ENCODE measurements at places on chromosomes 1 and 21. TPM values are rescaled to one million over a fixed set of nuclear protein-coding genes. Genes with fewer than 3 reads are reported as not detected.

DNA sequence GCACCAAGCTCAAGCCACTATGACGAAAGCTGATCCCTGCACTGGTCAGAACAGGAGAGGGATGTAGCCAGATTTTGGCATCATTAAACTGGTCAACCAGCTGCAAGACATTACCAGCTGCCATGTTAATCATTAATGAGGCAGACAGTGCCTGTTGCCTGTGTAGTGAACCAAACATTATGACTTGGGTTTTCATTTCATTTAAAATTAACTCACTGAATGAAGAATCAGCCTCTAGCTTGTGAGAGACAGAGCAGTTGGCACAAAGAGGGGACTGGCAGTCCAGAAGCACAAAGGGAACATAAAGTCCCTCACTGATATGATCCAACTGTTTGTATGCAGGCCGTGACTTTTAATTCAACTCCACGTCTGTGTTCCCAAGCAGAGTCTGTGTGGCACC is 318.9 kb downstream of the SEC16B start:
- DNase-seq: no peak

DNA sequence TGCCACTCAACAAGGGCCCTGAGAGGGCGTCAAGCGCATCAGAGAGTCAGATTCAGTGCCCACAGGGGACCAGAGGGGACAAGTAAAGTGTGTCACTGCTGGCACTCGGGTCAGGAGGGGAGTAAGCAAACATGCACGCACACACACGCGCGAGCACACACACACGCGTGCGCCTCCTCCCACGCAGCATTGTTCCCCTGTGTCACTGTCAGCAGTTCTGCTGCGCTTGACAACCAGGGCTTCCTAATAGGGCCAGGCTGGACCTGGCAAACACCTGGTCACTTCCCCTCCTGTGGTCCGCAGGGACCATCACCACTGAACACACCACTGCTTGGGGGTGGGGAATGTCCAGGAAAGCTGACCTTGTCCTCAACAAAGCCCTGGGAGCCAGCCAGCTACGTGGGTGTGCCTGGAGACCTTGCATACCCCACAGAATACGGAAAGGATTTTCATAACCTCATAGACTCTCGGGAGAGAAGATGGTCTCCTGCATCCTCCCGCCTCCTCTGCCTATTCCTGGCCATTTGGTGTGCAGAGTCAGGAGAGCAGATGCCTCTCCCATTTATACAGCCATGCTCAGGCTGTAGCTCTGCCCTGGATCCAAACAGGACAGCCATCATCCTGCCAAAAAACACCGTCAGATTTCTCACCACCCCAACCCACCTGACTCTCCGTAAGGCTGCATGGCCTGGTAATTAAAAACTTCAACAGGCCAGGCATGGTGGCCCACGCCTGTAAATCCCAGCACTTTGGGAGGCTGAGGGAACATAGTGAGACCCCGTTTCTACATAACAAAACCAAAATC is 73.2 kb downstream of the SSBP3 start:
- DNase-seq: no peak

PLA2G4A gene
- 29.8 TPM for total RNA-seq

DNA sequence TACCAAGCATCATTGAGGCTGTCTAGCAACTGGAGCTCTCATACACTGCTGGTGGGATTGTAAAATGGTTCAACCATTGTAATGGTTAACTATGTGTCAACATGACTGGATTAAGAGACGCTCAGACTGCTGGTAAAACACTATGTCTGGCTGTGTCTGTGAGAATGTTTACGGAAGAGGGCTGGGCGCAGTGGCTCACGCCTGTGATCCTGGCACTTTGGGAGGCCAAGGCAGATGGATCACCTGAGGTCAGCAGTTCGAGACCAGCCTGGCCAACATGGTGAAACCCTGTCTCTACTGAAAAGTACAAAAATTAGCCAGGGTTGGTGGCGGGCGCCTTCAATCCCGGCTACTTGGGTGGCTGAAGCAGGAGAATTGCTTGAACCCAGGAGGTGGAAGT is 4.8 kb upstream of the FCRLA start:
- peak; percentile 60 for DNase-seq

CCDC30 gene
- 5.1 TPM for total RNA-seq

DNA sequence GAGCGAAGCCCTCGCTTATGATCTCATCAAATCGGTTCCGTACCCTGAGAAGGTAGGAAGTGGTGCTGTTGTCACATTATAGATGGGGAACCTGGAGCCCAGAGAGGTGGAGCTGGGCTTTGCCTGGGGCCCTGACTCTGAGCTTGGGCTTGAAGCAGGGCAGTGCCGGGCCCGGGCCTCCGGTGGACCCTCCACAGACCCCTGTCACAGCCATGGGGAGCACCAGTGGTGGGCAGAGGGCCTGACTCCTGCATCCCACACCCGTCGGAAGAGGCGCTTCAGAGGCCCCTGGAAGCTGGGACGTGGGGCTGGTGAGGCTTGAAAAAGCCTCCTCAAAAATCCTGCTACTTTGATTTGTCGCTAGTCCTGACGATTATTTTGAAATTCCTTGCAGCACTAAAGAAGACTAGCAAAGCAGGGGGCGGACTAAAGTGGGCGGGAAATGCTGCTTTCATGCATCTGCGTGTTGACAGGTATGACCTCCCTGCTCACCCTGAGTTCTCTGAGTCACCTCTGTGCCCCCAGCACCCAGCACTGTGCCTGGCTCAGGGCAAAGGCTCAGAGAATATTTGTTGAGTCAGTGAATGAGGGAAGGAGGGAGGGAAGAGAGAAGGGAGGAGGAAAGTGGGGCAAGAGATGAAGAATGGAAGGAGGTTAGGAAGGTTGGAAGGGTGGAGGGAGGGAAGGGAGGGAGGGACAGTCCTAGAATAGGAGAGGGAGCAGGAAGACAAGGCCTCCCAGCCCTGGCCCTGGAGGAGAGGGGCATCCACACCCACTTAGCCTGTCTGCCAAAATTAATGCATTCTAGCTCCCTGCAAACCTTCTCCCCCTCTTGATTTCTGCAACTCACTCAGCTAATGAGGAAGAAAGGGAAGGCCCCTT is 262.8 kb upstream of the VAMP3 start:
- DNase-seq: no peak

DNA sequence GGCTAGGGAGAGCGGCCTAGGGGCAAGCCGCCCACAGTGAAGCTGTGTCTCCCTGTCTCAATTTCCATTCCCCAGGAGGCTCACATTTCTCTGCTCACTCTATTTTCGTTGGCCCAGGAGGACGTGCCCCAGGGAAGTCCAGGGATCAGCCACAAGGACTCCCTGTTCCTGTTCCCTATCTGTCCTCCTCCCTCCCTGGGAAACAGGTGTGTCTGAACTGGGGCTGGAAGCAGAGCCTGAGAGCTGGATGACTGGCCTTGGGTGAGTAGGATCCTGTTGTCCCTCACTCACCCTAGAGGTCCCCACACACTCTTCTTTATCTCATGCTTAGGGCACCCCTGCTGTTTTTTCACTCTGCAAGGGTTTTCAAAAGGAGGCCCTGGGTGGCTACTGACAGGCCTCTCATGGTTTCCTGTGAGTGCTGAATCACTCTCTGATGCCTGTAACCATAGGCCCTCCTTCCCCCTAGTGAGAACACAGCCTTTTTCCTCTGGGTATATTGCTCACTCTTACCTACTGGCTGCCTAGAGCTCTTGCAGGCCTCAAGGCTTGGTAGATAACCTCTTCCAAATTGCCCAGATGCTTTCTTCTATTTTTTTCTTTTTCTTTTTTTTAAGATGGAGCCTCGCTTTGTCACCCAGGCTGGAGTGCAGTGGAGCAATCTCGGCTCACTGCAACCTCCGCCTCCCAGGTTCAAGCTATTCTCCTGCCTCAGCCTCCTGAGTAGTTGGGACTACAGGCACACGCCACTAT is 3.3 kb upstream of the UTP11 start:
- DNase-seq: no peak

- no peak for DNase-seq
Measured at GRCh38 chr1:6025269-6026094, 20.2 kb upstream of the KCNAB2 start.

PDC gene
- not detected for total RNA-seq

DNA sequence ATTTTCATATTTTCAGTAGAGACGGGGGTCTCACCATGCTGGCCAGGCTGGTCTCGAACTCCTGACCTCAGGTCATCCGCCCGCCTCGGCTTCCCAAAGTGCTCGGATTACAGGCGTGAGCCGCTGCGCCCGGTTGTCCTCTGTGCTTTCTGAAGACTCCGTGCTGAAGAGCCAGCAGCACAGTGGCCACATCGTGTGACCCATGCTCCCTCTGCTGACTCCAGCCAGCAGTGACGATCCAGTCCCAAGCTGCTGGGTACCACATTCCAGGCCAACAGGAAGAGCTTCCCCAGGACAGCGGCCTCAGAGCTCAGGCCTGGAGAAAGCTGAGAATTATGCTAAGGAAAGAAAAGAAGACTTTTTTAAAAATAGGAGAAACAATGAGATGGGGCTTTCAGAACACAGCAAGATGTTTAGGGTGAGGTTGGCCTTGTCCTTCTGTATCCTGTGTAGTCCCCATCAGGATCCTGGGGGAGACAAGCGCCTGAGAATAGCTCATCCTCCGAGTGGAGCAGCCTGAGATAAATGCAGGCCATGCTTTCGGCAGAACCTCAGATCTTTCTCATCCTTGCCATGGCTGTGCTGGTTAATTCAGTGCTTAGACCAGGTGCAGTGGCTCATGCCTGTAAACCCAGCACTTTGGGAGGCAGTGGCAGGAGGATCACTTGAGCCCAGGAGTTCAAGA is 207.1 kb downstream of the SLC35F3 start:
- peak; percentile 68 for DNase-seq

DNA sequence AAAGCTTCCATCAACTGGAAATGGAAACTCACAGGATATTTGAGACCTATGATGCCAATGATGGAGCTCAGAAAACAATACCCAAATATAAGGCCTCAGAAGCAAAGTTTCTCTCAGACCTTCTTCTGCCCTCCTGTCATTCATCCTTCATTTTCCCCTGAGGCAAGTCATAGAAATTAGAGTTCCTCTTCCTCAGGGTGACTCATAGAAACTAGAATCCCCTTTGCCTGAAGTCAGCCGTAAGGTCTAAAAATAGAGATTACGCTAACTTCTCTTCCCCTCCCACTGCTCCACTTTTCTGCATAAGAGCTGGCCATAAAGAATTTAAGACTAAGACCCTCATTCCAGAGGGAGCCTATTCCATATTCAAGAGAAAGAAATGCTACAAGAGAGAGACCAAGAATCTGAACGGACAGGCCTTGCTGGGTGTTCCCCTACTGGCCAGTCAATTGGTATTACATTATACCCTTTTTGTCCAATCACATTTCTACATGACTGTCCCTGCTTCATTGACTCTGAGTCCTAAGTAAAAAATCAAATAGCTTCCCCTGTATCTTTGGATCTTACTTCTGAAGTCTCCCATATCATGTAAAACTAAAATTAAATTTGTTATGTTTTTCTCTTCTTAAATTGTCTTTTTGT is 994.9 kb downstream of the ADGRL2 start:
- no peak for DNase-seq

DNA sequence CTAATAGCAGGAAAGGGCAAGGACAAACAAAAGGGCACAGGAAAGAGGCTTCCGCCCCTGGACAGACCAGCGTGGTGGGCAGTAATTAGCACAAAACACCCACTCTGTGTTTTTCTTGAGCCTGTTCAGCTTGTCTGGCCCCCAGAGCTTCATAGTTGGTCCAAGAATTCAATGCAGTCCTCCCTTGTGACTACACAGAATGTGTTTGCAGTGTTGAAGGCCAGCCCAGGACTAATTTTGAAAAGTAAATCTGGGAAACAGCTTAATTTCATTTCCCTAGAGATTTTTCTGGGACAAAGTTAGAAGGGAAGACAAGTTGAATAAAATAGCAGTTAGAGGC is 49.2 kb upstream of the LMO4 start:
- no peak for DNase-seq

- no peak for DNase-seq
Measured at GRCh38 chr1:24385160-24385940, 28.2 kb downstream of the STPG1 start.

- DNase-seq: no peak
Measured at GRCh38 chr21:21084179-21084578, 86.0 kb downstream of the NCAM2 start.

DNA sequence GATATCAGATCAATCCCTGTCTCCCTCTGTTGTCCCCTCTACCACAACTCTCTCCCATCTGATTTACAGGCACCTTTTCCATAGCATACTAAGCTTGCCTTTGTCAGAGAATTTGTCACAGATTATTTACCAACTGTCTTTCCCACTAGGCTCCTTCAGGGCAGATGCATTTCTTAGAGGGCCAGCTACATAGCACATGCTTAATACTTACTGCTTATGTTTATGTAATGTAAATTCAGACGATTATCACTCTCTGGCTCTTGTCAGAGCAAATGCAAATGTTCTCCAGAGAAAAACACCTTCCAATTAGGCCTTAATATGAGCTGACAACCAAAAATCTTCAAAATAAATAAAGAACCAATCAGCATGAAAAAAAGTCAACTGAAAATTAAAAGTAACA is 15.3 kb upstream of the RABGGTB start:
- no peak for DNase-seq

DNA sequence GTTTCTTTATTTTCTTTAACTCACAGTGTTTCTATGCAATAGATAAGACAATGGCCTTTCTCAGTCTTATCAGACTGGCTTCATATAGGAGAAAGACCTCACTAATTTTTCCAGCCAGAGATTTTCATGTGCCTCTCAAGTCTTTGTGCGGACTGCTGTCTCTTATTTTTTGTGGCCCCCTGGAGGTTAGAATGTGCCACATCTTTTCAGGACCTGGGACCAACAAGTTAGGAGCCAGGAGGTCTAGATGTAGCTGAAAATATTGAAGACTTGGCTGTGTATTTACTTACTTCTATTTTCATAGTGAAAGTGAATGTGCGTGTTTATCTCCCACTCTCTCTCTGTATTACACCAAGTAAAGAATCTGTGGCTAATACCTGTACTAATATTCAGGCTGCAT is 42.1 kb upstream of the CFHR3 start:
- DNase-seq: no peak

TMOD4 gene
- 1.6 TPM for total RNA-seq

DNA sequence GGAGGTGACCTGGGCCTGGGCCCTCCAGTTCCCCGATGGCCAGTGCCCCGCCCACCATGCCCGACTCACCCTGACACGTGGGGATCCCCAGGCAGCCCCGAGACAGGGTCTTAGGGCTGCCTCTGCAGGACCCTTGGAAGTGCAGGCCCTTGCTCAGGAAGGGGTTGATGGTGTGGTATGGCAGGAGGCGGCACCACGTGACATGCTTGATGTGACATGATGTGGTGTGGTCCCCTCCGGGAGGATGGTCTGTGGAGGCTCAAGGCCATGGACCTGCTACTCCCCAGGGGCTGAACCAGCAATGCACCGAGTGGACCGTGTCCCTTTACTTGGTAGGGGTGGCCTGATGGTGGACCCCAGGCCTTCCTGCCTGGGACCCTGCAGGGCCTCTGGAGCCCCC is 21.9 kb upstream of the PLCH2 start:
- no peak for DNase-seq

- DNase-seq: no peak
Measured at GRCh38 chr1:114037962-114038816, 58.9 kb downstream of the OLFML3 start.
